Neural progenitor cell (in vitro differentiated cells): ENCODE measurements at places on chromosomes 6 and 20. TPM values are rescaled to one million over a fixed set of nuclear protein-coding genes. Genes with fewer than 3 reads are reported as not detected.

- no peak overlapping the region for H3K27ac ChIP-seq
- DNase-seq = no peak
- no peaks in the 10 kb centered on the region for H3K27me3 ChIP-seq
- H3K36me3 ChIP-seq = no peaks in the 10 kb centered on the region
Observed at GRCh38 chr6:40138273-40138720, 204.0 kb upstream of the MOCS1 start.

The TOX2 gene
- 1.8 TPM in 1 of 2 replicates, not detected in the other for total RNA-seq

GRCh38 chr6:108799791-108800190 lies 48.4 kb upstream of the ARMC2 start:
- H3K27me3 ChIP-seq = no peaks in the 10 kb centered on the region
- no peak overlapping the region for H3K27ac ChIP-seq
- peaks cover 14% of the 10 kb centered on the region for H3K4me1 ChIP-seq
- H3K36me3 ChIP-seq = no peaks in the 10 kb centered on the region

DNA sequence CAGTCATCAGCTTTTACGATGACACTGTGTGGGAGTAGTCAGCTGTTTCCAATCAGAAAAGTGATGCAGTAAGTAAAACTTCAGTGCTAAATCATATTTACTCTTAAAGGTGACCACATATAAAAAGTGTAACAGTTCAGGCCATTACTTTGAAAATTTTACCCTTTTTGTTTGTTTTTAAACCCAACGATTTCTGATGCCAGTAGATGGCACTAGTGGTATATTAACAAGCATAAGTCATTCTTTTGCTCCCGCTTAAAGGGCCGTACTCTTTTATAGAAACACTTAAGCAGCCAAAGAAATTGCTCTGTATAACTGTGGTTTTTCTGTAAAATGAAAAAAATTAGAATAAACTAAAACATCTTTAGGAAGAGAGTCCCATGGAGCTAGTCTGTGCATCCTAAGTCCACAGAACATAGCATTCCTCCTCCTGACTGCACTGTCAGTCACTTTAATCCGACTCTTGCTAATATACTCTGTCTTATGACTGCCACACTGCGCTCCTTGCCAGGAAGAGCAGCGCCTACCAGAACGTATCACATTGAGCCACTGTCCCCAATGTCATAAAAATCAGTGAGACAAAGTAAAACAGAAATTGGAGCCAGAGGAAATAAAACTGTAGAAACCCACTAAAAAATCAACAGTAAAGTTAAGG lies 25.0 kb downstream of the HEBP2 start:
- H3K4me3 ChIP-seq = no peak overlapping the region
- no peak overlapping the region for H3K27ac ChIP-seq
- DNase-seq = peak; percentile 64
- no peaks in the 10 kb centered on the region for H3K36me3 ChIP-seq

GRCh38 chr6:124747349-124747748 lies 214.9 kb upstream of the RNF217 start:
- DNase-seq = no peak
- H3K4me3 ChIP-seq = no peak overlapping the region
- no peaks in the 10 kb centered on the region for H3K36me3 ChIP-seq
- no peaks in the 10 kb centered on the region for H3K27me3 ChIP-seq
- H3K4me1 ChIP-seq = no peaks in the 10 kb centered on the region

DNA sequence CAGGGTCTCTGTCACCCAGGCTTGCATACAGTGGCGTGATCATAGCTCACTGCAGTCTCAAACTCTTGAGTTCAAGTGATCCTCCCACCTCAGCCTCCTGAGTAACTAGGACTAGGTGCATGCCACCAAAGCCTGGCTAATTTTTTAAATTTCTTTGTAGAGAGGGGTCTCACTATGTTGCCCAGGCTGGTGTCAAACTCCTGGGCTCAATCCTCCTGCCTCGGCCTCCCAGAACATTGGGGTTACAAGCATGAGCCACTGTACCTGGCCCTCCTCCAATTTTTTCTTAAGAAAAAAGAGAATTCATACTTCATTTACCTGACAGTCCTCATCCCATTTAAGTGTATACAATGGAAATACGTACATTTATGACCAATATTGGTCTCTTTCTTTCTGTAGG lies 37.9 kb downstream of the E2F3 start:
- H3K4me1 ChIP-seq = peaks cover 23% of the 10 kb centered on the region
- no peaks in the 10 kb centered on the region for H3K27me3 ChIP-seq
- no peaks in the 10 kb centered on the region for H3K36me3 ChIP-seq
- H3K4me3 ChIP-seq = no peak overlapping the region
- H3K27ac ChIP-seq = peak overlapping the region; percentile 40

The PTCRA gene
- not detected in 2 replicates for total RNA-seq

GRCh38 chr6:166751051-166751595 lies 124.1 kb upstream of the RPS6KA2 start:
- H3K36me3 ChIP-seq = no peaks in the 10 kb centered on the region
- no peaks in the 10 kb centered on the region for H3K27me3 ChIP-seq
- H3K4me1 ChIP-seq = peaks cover 24% of the 10 kb centered on the region
- peak; percentile 49 for DNase-seq

The BLOC1S5 gene
- 20.4 and 34.4 TPM in 2 replicates for total RNA-seq

GRCh38 chr6:156767603-156768467 lies 9.3 kb upstream of the ARID1B start:
- no peak overlapping the region for H3K4me3 ChIP-seq
- no peaks in the 10 kb centered on the region for H3K27me3 ChIP-seq
- H3K4me1 ChIP-seq = no peaks in the 10 kb centered on the region
- no peak overlapping the region for H3K27ac ChIP-seq
- DNase-seq = no peak
- no peaks in the 10 kb centered on the region for H3K36me3 ChIP-seq

GRCh38 chr6:158962371-158962770 lies 37.6 kb downstream of the RSPH3 start:
- peaks cover 4% of the 10 kb centered on the region for H3K36me3 ChIP-seq
- no peak overlapping the region for H3K4me3 ChIP-seq
- no peak overlapping the region for H3K27ac ChIP-seq
- H3K4me1 ChIP-seq = no peaks in the 10 kb centered on the region

The SEL1L2 gene
- 0.77 and 2.5 TPM in 2 replicates for total RNA-seq

- H3K4me3 ChIP-seq = no peak overlapping the region
- no peaks in the 10 kb centered on the region for H3K36me3 ChIP-seq
- H3K27me3 ChIP-seq = no peaks in the 10 kb centered on the region
- DNase-seq = no peak
- H3K4me1 ChIP-seq = no peaks in the 10 kb centered on the region
Observed at GRCh38 chr6:23245572-23245971, 676.2 kb downstream of the HDGFL1 start.

DNA sequence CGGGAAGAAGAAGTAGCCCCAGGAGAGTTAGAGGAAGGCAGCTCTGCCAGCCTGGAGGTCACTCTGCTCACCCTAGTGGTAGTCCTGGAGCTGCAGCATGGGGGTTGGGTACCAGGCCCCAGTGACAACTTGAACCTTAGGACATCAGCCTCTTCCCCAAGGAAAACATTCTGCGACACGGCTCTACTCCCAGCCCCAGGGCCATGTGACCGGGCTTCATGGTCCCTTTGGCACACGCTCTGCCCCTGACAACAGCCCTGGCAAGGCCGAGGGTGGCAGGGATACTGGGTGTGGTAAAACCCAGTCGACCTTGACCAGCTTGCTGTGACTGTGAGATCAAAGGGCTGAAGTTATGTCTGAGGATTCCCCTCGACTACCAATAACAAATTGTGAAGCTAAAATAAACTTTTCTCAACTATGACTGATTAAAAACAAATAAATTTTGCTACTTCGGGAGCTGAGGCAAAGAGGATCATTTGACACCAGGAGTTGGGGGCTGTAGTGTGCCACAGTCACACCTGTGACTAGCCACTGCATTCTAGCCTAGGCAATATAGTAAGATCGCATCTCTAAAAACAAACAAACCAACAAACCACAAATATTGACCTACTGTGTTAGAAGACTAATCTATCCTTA lies 24.4 kb upstream of the ARID1B start:
- DNase-seq = no peak
- H3K36me3 ChIP-seq = no peaks in the 10 kb centered on the region
- no peak overlapping the region for H3K4me3 ChIP-seq
- peaks cover 2% of the 10 kb centered on the region for H3K4me1 ChIP-seq

The UST gene
- total RNA-seq = 33.3 and 33.9 TPM in 2 replicates

- no peak for DNase-seq
- no peaks in the 10 kb centered on the region for H3K27me3 ChIP-seq
- no peaks in the 10 kb centered on the region for H3K36me3 ChIP-seq
Observed at GRCh38 chr6:38853236-38853635, 138.1 kb downstream of the DNAH8 start.

- H3K4me1 ChIP-seq = no peaks in the 10 kb centered on the region
- DNase-seq = no peak
- no peak overlapping the region for H3K27ac ChIP-seq
- no peaks in the 10 kb centered on the region for H3K27me3 ChIP-seq
Observed at GRCh38 chr20:46485431-46485830, 27.9 kb downstream of the ZNF334 start.

GRCh38 chr6:36098920-36099647 lies 31.2 kb upstream of the MAPK13 start:
- H3K27me3 ChIP-seq = no peaks in the 10 kb centered on the region
- no peak overlapping the region for H3K27ac ChIP-seq
- no peaks in the 10 kb centered on the region for H3K36me3 ChIP-seq
- peak; percentile 64 for DNase-seq
- peaks cover 14% of the 10 kb centered on the region for H3K4me1 ChIP-seq

GRCh38 chr6:3482869-3483268 lies 26.0 kb upstream of the SLC22A23 start:
- peak; percentile 64 for DNase-seq
- peaks cover 23% of the 10 kb centered on the region for H3K4me1 ChIP-seq
- no peaks in the 10 kb centered on the region for H3K27me3 ChIP-seq
- H3K27ac ChIP-seq = no peak overlapping the region
- no peaks in the 10 kb centered on the region for H3K36me3 ChIP-seq
- H3K4me3 ChIP-seq = no peak overlapping the region

The PTK6 gene
- not detected in 2 replicates for total RNA-seq

DNA sequence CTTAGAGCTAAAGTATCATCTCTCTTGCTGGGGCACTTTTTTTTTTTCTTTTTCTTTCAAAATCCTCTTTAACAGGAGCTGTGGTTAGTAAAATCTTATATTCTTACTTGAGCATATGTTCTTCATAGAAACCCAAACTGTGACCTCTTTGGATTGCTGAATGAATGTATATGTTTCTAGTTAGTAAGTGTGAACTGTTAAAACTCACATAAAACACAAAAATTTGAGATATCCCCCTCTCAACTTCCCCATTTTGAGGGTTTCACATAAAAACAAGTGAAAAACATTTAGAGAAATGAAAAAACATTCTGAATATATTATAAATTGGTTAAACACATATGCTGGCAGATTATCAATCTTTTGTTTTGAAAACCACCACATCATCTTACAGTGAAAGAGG lies 78.1 kb downstream of the INSM1 start:
- no peak overlapping the region for H3K4me3 ChIP-seq
- peaks cover 36% of the 10 kb centered on the region for H3K4me1 ChIP-seq
- no peak overlapping the region for H3K27ac ChIP-seq
- DNase-seq = no peak

DNA sequence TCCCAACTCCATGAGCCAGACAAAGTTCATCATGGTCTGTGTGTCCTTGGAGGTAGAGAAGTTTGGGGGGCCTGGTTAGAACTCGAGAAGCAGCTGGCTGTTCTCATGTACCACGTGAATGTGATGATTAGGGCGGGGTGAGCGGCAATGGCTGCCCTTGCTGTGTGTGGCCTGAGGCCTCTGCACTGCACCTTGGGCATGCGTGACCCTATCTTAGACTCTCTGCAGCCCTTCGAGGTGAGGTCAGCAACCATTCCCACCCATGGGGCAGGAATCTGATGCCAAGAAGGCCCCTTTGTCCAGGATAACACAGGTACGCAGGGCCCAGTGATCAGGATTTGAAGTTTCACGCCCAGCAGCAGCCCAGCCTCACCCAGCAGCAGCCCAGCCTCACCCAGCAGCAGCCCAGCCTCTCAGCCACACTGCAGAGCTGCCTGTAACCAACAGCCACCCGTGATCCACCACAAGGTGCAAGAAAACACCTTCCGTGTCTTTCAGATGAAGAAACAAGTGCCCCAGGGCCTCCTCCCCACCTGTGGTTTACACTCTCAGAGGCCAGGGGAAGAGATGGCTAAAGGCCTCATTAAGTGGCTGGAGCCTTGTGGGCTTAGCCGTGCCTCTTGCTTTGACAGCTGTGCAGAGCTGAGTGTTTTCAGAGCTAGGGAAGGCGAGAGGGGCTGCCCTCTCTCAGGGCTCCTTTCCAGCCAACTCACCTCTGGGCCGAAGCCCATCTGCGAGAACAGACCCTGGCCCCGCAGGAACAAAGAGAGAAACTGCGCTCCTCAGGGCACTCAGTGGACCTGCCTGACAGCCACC lies 195.2 kb upstream of the CDH4 start:
- no peak overlapping the region for H3K27ac ChIP-seq
- no peak overlapping the region for H3K4me3 ChIP-seq
- no peaks in the 10 kb centered on the region for H3K36me3 ChIP-seq
- DNase-seq = no peak
- H3K4me1 ChIP-seq = peaks cover 9% of the 10 kb centered on the region
